GM12878 (cell line): ENCODE measurements at places on chromosomes 7 and 10.
A peak's percentile ranks its signal among the peaks of the same experiment; 100 is the strongest.

DNA sequence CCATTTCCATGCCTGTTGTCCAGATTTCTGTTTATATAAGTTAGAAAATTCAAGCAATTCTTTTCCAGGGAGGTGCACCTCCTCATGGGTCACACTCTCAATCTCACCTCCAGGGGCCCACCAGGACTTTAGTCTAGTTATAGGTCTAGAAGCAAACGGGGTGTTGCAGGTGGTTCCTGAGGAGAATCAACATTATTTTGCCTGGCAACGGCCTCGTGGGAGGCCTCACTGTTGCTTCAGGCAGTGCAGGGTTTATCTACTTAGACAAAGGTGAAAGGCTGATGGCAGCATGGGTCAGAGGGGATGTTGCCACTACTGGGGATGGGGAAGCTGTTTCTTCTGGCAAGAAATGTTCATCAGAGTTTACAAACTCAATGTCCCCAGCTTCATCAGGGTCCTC lies 56.7 kb upstream of the LRRC18 start:
- DNase-seq, result no peak

DNA sequence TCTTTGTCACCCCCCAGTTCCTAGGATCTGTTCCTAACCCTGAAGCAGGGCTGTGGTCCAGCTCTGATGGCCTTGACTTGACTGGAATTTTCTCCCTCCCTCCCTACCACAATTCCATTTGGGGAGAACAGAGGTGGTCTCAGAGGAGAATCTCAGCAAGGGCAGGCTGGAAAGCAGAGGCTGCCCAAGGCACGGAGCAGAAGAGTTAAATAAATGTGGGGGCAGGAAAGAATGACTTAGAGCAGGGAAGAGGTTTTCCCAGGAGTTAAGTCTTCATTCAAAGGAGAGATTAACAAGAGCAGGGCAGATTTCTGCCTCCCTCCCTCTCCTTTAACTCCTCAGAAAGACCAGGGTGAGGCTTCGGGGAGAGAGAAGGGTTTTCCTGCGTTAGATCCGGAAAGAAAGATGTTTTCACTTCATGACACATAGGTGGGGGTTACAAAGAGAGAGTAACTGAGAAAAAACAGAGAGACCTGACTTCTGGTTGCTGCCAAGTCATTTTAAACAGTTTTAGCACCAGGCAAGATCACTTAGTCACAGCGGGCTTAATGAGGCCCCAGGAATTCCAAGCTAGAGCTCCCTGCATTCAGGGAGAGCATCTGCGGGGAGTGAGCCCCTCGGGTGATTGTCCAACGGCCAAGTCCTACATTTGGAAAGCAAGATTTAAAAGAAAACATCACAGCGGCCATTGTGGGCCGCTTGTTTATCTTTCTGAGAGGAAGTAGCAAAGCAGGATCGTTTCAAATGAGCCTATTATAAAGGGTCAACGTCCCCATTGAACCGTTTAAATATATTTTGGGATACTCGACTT lies 78.7 kb downstream of the ARHGAP22 start:
- no peak for DNase-seq

DNA sequence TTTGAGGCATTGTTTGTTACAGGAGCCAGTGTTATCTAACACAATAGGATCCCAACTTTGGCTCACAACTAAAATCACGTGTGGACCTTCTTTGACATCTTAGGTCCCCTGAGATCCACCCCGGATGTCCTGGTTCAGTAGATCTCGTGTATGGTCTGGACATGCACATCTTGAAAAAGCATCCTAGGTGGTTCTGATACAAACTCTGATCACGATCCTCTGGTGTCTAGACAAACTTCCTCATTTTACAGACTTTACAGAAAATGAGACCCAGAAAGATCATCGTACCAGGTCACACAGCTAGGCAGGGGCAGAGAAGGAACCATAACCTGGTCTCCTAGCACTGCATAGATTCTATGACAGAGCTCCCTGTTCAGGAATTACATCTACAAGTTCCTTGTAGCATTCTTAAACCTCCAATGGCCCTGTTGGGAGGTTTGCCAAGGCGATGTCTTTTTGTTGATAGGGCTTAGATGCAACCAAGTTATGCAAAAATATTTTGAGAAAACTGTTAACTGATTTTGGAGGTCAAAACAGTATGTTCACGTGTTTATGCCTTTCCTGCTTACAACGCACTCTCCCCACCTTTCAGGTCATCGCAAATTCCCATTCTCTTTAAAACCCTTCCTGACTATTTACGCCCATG lies 30.8 kb upstream of the CHST15 start:
- DNase-seq, result no peak

- DNase-seq, result peak; percentile 45
Observed at GRCh38 chr10:103181244-103181643, 11.8 kb downstream of the NT5C2 start.

- DNase-seq, result no peak
Observed at GRCh38 chr7:129864042-129864441, 88.7 kb downstream of the UBE2H start.

- DNase-seq, result no peak
Observed at GRCh38 chr7:130369831-130370550, 10.3 kb upstream of the CPA1 start.

DNA sequence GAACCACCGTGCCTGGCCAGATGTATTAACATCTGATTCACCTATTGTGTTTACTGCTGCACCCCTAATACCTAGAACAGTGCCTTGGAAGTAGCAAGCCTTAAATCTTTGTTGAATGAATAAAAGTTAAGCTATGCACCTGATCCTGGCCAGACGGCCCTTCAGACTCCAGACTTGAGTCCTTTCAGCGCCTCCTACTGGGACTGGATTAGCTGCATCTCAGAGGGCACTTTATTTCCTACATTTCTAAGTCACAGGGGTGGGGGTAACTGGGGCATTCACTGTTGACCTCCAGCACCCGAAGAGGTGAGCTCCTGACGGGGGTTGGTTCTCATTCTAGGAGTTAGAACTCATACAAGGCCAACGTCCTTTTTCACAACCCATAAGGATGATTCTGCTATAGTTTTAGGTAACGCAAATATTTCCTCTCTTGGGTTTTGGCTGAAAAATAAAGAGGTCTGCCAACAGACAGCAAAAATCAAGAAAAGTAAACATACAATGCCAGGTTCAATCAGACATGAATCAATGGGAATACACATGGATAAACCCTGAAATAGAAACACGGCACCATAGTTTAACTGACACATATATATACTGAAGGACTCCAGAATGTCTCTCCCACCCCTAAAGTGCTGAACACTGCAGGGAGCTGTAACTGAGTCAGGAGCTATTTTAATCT lies 48.0 kb upstream of the DLG5 start:
- no peak for DNase-seq

DNA sequence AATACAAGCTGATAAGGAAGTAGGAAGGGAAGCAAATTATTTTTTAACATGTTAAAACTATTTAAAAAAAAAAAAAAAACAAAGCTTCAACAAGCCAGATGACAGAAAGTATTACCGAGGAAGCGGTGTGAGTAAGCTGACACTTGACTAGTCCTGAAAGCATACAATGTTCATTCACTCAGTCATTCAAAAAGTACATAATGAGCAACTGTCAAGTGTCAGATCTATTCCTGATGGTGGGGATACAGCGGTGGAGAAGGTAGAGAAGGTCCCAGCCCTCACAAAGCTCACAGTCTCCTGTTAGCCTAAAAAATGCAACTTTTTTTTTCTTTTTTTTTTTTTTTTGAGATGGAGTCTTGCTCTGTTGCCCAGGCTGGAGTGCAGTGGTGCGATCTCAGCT lies 40.0 kb downstream of the RAPGEF5 start:
- DNase-seq, result no peak

DNA sequence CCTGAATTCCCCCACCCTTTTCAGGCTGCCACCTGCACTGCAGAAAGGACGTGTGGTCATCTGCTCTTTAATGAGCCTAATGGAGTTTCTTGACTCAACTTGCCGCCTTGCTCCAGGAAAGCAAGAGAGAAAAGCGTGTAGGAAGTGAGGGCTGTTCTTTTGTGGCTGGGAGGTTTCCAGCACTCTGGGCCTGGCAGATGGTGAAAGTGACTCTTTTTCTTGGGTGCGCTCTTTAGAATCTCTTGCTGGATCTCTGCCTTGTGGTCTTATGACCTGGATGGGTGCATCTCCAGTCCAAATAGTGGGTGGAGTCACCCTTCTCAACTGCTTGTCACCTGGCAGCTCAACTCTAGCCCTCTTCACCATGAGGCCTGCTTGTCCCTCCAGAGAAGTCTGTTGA lies 244.0 kb downstream of the SORCS1 start:
- DNase-seq, result no peak

- no peak for DNase-seq
Observed at GRCh38 chr10:16945593-16945992, 128.4 kb upstream of the RSU1 start.

DNA sequence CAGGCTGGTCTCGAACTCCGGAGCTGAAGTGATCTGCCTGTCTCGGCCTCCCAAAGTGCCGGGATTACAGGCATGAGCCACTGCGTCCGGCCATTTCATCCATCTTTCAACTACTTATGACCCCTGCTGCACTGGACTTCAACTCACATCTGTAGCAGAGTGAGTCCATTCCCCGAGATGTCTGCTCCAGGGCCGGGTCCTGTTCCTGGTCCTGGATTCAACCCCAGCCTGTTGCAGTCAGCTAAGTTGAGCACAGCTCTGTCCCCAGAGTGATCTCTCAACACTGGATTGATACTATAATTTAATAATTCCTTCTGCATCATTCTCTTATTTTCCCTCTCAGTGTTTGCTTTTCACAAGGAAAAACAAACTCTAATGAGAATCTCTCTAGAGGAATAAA lies 25.8 kb downstream of the PRTFDC1 start:
- DNase-seq, result no peak

- DNase-seq, result no peak
Observed at GRCh38 chr7:7294911-7295310, 112.6 kb downstream of the C1GALT1 start.

- DNase-seq, result no peak
Observed at GRCh38 chr10:127059314-127059713, 137.1 kb downstream of the INSYN2A start.

- no peak for DNase-seq
Observed at GRCh38 chr7:112069879-112070321, 136.3 kb downstream of the DOCK4 start.

DNA sequence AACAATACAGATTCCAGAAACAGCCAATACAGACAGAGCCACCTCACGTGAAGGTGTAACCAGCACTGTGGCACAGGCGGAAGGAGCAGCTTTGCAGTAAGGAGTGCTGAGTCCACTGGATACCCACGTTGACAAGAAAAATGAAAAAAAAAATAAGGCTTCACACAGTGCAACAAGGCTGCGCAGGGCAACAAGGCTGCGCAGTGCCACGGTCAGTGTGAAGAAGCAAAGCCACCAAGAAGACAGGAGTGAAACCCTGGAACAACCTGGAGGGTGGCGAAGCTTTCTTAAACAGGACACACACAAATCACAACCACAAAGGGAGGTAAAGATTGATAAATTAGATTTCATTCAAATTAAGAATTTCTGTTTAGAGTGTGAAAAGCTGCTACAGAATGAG lies 204.0 kb downstream of the MAD1L1 start:
- DNase-seq, result no peak

GRCh38 chr10:60384708-60385398 lies 4.8 kb downstream of the ANK3 start:
- DNase-seq, result no peak

DNA sequence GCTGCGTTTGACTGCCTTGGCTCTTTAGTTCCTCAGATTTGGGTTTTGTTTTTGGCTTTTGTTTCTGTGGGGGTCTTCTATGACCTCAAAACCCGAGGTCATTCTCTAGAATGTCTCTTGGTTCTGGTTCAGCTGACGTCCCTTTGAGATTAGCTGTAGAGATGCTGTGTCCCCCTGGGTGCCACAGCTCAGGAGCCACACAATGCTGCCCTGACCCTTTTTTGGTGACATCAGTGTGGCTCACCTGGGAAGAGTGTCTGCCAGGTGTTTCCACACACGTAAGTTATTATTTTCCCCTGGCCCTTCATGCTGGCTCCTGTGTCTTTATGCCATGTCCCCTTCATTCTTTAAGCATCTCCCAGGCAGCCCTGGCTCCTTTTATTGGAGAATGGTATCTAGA lies 89.8 kb upstream of the DDC start:
- DNase-seq, result no peak

- no peak for DNase-seq
Observed at GRCh38 chr10:30355601-30356000, 6.5 kb upstream of the MTPAP start.

- DNase-seq, result no peak
Observed at GRCh38 chr7:150322114-150322832, 882 bp upstream of the LRRC61 start.

DNA sequence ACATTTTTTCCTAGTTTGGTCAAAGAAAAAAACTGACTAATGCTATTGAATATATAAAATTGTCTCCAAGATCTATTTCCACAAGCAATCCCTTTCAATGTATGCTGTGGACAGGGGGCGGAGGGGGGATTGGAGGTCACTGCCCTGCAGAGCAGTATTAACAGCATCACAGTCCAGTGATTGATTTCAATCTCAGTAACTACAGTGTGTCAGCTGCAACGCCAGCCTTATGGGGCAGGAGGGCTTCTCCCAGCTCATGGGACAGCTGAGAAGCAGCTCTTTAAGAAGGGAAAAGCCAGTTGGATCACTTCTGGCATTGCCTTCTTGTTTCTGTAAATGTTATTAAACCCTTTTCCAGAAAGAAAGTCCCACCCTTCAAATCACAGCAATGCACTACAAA lies 65.0 kb downstream of the RAPGEF5 start:
- DNase-seq, result no peak

GRCh38 chr10:60343254-60343653 lies 46.4 kb downstream of the ANK3 start:
- DNase-seq, result no peak

- peak; percentile 89 for DNase-seq
Observed at GRCh38 chr10:93715345-93715744, 13.0 kb upstream of the FRA10AC1 start.

GRCh38 chr7:138951953-138952352 lies 29.2 kb downstream of the KIAA1549 start:
- DNase-seq, result no peak

DNA sequence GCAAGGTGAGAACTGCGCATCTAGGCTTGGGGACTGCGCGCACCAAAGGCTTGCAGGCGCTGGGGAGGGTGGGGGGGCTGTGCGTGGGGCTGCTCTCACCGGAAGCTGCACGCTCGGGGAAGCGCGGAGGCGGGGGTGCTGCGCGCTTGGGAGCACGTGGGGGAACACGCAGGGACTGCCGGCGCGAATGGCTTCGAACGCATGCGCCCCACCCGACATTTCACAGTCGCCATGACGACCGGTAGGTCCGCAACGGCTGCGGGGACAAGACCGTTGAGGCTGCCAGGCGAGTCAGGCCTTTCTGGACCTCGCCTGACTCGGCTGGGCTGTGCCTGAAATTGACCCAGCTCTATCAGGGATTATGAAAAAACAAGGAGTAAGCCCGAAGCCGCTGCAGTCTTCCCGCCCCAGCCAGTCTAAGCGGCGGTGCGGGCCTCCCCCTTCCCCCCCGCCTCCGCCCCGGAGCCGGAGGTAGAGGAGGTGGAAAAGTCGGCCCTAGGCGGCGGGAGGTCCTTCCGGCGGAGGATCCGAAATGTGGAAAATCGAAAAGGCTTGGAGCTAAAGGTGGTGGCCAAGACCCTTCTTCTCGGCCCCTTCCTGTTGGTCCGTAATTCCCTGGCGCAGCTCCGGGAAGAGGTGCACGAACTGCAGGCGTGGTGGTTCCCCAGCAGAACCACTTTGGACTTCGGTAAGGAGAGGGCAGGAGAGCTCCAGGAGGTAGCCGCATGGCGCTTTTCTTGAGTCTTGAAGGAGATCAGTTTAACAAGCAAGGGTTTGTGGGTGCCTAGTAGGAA lies 34.9 kb upstream of the STEAP1 start:
- DNase-seq, result no peak
